ENCODE measurements at places on chromosomes 7 and 10.

GRCh38 chr10:83073472-83073871, 1065.8 kb upstream of the GHITM start:
- DNase-seq, result no peak

DNA sequence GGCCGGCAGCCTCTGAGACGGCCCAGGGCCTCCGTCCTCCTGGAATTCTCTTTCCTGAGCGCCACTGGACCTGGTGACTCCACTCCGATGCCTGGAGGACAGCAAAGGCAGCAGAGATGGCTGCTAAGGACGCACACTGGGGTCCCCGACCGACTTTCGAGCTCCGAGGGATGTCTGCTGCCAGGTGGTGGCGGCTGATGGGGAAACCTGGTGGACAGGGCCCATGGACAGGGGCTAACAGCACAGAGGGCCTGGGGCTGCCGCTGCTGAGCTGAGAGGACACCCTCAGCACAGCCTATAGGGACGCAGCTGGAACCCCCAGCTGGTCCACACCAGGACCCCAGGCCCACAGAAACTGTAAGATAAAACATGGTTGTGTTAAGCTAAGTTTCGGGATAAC, 366.3 kb downstream of the DNAJB6 start:
- DNase-seq, result no peak

- no peak for DNase-seq
Measured at GRCh38 chr10:84076047-84076388, 63.3 kb upstream of the GHITM start.

GRCh38 chr10:12422189-12422588, 72.8 kb downstream of the CAMK1D start:
- DNase-seq, result no peak

DNA sequence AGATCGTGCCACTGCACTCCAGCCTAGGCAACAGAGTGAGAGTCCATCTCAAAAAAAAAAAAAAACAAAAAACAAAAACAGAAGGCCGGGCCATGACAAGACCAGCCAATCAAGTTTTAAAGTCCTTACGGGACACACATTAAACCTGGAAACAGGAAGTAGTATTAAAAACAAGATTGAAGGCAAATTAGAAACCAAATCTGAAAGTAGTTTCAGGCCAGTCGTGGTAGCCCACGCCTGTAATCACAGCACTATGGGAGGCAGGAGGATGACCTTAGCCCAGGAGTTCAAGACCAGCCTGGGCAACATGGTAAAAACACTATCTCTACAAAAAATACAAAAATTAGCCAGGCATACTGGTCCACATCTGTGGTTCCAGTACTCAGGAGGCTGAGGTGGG, 18.1 kb downstream of the PSAP start:
- DNase-seq, result no peak

GRCh38 chr7:140059273-140060242, 3.2 kb downstream of the PARP12 start:
- peak; percentile 74 for DNase-seq

GRCh38 chr10:80187060-80187459, 18.3 kb downstream of the ANXA11 start:
- DNase-seq, result no peak

GRCh38 chr7:147894271-147894670, 696.3 kb upstream of the C7orf33 start:
- DNase-seq, result no peak

DNA sequence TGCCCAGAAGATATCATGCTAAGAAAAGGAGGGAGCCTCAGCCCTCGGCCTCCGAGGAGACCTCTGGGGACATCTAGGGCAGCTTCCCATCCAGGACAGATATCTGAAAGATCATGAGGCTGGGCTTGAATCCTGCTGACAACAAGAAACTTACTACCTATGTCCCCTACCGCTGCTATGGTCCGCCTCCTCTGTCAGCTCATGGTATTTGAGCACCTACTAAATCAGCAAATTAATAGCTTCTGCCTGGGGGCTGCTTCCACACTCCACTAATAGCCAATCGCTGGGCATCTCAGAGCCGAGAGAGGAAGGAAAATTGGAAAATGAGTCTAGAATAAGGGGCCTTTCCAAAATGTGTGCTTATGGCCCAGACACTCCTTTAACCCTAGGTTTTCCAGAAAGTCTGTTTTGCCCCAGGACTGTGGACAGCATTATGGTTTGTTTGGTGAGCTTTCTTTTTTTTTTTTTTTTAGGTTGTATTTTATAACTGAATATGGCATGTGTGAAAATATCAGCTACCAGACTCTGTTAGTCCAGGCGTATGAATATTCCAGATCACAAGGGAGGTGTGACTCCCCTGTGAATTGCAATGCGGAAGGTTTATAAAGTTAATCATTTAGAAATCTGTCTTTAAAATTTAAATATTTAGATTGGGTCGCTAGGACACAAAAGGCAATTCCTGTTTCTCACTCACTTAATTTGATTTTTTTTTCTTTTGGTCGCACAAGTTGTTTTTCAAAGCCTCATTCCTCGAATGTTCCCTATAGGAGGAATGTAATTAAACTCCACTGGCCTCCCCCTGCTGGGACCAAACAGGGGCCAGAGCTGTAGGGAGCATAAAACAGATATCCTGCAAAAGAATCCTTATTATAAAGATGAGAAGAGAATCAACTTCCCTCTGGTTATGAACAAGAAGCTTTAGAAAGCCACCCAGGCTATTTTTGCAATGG, 89.4 kb downstream of the PARP12 start:
- DNase-seq, result no peak

DNA sequence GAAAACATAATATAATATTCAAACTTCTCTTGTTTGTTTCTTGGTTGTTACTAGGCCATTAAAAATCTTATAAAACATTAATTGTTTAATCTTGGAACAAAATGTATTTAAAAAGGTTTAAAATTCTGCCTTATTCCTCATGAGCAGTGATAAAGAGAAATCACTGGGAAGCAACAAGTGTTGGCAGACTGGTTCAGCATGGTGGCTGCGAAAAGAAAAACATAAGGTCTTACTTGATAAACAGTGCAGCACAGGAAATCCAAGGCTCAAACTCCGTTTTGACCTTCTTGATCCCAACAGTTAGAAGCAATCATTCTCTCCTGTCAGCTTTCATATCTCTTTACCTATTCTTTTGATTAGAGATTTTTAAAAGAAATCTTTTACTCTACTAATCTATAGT, 530.8 kb downstream of the CNTNAP2 start:
- no peak for DNase-seq

- DNase-seq, result no peak
Measured at GRCh38 chr10:31693491-31693890, 235.1 kb downstream of the ARHGAP12 start.

GRCh38 chr10:119370111-119370741, 162.9 kb downstream of the GRK5 start:
- no peak for DNase-seq

DNA sequence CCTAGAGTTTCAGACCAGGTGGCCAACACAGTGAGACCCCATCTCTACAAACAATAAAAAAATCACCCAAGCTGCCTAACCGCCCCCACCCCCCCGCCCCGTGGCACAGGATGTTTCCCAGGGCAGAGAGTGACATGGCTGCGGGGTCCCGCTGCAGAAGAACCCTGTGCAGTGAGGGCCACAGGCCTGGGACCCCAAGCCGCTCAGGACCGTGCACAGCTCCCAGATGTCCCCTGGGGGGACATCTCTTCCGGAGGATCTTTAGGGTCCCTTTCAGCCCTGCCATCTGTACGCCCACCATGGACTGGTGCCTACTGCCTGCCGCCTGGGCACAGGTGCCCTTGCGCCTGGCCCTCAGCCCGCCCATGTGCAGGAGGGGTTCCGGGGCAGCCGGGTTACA, 373.6 kb downstream of the DNAJB6 start:
- no peak for DNase-seq

GRCh38 chr10:14779001-14779651, 4.4 kb upstream of the FAM107B start:
- no peak for DNase-seq

- no peak for DNase-seq
Measured at GRCh38 chr10:91227576-91227975, 7.1 kb downstream of the PCGF5 start.

DNA sequence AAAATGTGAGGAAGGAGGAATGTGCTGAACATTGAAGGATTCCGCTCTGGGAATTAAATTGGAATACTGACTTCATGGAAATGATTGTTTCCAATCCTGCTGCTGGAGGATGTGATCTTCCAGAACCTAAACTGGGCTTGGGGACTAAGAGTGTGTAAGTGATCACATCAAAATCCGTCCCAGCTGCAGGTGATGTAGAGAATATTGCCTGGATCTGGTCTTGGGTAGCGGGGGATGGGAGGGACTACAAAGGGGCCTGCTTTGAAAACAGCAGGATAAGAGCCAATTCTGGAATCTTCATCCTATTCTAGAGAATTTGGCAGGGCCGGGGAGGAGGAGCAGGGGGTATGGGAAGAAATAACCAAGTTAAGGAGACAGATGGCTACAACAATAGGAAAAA, 552.2 kb upstream of the FZD8 start:
- DNase-seq, result no peak

DNA sequence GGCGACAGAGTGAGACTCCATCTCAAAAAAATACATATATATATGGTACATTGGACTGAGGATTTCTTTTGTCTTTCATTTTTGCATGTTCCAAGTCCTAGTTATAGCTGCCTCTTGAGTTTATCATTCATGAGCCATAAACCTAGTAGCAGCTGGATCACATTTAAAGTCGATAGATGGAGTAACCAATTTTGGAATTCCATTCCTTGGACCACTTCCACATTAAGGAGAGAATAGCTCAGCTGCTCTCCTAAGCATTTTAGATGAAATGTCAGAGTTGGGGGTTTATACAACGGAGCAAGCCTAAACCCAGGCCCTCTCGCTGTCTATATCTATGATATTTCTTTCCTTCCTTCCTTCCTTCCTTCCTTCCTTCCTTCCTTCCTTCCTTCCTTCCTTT, 141.2 kb downstream of the LYZL1 start:
- no peak for DNase-seq

DNA sequence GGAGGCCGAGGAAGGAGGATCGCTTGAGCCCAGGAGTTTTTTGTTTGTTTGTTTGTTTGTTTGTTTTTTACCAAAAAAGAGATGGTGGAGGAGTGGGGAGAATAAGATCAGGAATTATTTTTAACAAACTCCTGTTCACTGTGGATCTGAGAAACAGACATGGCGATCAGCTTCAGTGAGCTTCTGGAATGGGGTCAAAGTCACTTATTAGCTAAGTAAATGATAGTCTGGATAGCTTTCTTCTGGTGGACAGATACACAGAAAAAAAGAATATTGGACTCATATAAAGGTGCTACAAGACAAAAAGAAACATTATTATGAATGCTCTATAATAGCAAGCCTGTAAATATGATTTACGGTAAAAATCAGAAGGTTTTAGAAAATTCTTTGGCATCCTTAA, 85.1 kb downstream of the POU6F2 start:
- DNase-seq, result no peak

DNA sequence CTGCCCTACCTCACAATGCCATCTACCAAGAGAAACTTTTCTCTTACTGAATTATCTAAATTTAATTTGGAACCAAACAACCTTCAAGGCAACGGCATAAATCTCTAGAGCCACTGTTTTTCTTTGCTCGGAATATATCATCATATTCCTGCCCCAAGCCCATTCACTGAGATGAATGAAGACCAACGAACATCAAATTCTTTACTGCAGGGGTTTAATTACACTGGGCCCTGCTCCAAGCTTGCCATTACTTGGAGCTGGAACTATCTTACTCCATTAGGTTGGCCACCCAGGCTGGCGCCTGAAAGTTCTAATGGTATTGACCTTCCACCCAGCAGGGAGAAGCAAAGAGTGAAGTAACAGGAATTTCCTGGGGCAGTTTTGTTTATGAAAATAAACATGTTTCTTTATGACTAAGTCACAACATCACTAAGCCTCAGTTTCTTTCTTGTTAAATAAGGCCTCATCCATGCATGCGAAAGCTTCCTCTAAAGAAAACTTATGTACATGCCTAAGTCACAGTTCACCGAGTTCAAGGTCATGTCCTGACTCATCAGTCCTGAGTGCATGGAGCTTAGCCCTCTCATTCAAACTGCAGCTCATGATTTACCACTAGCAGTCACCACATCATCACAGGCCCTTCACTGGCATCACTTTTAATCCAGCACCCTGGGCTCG, 42.1 kb upstream of the ANAPC16 start:
- no peak for DNase-seq

GRCh38 chr10:16843252-16843870, 26.1 kb upstream of the RSU1 start:
- no peak for DNase-seq

DNA sequence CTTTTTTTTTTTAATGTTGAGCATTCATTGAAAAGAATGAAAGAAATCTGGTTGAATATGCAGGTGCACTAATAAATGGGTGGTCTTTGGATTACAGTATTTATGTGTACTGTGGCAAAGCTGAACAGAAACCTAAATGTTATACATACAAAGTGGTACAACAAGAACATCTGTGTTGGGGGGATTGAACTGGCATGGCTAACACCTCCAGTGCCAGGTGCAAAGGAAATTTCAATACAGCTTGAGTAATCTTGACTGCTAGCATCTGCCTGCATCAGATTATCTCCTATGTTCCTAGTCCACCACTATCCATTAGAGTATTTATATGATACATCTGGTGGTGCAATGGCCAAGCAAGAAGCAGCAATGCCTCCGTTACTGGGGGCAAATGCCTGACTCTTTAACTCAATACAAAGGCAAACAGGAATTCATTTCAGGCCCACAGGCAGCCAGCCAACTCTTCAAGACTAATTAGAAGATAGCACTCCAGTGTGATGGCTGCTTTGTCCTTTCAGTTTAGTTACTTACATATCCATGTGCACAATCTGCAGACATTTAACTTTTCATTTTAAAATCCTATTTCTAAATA, 220.5 kb upstream of the ETV1 start:
- DNase-seq, result no peak

DNA sequence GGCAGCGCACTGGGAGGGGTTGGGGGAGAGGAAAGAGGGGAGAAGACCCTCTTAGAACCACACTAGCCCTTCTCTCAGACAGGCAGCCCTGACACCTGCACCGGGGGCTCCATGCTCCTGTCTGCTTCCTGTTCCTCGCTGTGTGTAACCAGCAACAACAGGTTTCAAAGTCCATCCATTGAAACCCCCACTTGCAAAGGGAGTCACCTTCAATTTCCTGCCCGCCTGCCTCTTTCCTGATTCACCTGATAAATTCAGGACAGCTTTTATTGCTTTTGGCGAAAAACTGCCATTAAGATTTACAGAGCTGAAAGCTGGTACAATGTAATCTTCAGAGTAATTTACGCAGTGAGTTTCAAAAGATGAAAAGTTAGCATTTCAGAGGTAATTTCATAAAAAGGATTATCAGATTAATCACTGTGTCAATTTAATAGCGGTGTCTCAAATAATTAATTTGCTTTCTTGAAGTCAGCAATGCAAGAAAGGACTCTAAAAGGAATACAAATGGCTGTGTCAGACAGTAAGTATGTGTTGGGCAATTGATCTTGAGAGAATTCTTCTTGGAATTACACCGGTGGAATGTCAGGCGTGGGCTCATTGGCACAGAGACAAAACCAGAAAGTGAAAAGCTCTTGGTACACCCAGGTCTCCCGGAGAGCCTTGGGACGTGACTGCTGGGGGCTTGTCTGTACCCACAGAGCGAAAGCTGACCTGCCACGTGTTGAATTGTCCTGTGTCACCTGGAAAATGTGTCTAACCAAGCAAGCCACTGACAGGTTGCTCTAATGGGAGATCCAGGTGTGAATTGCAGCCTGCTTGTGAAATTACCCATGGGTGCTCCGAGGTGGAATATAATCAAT, 60.7 kb downstream of the TMEM209 start:
- no peak for DNase-seq

Data from CD4-positive, alpha-beta T cell treated with Interleukin-6 for 4 hours (primary cell).